Renal cortical epithelial cell (primary cell): ENCODE measurements at places on chromosomes 4 and X.

- DNase-seq = no peak
Observed at GRCh38 chr4:156038772-156039171, 85.1 kb upstream of the CTSO start.

GRCh38 chr4:158841540-158841939 lies 72.7 kb downstream of the FNIP2 start:
- no peak for DNase-seq

DNA sequence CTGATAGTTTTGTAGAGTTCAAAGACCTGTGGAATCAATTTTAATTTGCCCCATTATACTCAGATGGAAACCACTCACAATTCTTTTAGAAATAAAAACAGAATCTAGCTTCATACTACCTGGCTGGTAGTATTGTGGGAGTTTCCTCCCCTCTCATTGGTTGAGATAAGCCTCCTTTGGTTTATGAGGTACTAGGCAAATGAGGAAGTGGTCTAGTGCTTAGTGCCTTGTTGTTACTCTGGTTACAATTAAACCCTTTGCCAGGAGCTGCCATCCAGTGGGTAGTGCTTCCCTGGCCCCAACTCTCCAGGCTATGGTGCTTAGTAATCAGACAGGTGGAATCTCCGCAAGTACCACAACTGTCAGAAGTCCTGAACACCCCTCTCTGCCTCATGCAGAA lies 118.3 kb downstream of the CDKL5 start:
- no peak for DNase-seq

DNA sequence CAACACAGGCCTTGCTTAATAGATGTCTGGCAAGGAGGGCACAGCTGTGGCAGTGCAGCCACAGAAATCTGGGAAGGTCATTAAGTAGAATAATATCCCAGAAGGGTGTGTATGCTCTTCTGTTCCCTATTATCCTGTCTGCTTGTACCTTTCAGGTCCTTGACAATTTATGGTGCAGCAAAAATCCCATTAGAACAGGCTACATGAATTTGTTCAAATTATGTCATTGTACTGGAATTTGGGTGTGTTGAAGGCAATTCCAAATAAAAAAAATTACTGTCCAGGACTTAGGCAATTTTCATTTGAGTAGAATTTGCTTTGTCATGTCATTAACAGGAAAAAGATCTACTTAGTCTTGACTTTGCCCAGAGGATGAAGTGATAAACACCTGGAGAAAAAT lies 192.1 kb downstream of the IDS start:
- DNase-seq = no peak

- DNase-seq = no peak
Observed at GRCh38 chr4:97123573-97123972, 1019.7 kb downstream of the STPG2 start.

DNA sequence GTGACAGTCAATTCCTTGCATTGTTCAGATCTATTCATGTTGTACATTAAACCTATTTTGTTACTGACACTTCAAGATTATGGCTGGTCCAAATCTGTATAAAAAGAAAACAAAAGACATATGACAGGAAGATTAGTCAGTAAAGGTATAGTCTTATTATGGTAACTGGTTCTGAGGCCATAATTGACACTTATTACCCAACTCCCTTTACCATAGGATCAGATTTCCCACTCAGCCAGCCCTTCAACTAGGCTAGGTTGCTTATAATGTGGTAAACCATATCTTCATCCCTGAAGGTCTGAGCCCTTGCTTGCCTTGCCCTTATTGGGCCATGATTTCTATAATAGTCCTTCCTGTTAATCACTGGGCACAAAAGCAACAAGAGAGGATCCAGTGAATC lies 289.6 kb downstream of the CXXC4 start:
- DNase-seq = no peak

DNA sequence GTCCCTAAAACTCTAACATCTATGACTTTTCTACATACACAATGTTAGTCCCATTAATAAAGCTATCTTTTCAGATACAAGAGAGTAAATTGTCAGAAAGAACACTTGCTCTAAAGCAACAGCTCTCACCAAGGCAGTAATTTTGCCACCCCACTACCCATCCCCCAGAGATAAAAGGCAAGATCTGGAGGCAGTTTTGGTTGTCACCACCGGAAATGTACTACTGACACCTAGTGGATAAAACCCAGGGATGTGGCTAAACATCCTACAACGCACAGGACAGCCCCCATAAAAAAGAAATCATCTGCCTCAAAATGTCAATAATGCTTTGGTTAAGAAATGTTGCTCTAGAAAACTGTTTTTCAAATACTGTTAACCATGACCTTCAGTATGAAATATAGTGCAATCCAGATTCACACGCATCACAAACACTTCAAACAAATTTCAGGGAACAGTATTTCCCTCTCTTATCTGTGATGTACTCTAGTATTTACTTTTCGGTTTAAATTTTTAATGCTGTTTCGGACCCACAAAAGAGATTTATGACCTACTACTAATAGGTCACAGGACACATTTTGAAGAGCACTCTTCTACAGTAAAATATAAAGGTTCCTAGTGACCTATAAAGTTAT lies 5.1 kb downstream of the FBXL5 start:
- peak; percentile 64 for DNase-seq

DNA sequence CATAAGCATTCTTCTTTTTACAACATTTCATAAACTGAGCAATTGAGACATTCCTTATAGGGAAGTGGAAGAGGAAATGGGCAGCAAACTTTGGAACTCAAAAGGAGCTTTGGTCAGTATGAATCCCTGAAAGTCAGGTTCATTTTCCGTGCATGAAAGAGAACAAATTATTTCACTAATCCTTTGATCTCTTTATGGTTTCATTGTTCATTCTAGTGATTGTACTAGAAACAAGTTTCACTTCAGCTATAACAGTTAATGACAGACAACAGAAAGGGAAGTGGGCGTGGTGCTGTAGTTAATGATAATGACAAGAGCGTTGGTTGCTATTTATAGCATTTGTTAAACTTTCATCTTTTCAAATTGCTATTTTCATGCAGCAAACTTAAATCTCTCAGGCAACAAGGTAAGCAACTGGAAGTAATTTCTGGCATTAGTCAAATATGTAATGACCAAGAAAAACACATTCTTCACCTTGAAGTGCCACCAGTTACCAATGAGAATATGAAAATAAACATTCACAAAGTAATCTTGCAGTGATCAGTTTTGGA lies 98.4 kb downstream of the AREG start:
- peak; percentile 84 for DNase-seq

DNA sequence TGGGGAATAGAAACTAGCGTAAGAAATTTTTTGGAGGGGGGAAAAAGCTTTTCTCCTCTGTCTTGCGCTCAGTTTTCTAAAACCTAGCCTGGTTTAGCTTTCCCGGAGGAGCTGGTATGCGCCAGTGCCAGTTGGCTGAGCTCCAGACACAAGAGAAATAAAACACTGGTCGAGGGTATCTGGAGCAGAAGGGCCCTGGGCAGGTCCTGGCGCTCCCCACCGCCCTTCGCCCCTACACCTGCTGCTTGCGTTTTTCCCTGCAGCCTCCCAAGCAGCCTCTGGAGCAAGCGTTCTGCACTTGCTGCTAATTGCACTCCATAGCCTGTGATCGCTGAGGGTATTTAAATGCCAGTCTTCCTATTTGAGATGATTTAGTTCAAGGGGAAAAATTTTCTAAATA lies 816 bp downstream of the EREG start:
- DNase-seq = peak; percentile 33

DNA sequence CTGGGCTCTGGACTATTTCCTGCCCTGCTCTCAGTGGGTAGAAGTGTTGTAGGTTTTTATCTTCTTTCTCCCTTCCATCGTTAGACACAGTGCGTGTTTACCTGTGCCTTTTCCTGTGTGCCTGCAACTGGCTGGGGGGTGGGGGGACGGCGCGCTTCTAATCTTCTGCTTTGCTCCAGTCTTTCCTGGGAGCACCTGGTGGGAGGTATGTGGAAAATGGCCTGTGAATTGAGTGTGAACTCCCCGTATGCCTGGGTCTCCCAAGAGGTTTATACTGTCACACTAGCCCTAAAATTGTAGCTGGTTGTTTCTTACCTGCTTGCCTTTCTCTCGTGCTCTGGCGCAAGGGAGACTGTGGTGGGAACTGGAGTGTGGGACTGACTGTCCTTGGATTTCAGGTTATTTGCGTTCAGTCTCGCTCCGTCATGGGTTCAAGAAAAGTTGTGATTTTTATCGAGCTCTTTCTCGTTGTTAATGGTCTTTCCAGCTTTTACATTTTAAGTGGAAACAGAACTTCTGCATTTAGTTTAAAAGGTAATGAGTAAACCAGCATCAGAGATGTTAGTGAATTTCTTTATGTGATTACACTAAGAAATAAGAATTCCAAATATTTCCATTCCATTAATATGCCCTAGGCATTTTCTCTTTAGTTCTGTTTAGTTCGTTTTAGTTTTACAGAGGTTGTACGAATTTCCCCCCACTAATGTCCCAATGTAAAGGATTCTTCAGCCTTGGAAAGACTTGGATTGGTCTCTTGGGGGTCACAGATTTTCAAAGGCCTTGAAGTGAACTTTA lies 15.3 kb downstream of the MRPL1 start:
- peak; percentile 70 for DNase-seq

DNA sequence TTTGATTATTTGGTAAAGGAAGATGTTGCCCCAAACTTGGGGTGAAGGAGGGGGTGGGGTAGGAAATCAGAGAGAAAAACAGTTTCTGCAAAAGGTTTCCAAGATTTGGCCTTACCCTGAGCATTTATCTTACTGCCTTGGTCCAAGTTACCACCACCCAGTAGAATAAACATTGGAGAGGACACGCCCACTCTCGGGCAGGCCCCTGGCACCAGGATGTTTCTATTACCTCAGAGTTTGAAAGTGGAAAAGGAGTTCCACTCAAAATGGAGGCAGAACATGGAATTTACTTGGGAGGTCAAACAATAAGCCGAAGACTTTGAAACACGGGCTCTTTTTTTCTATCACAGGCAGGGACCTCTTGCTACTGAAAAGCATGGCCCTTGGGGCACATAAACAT lies 113.7 kb downstream of the CHRNA9 start:
- DNase-seq = no peak

DNA sequence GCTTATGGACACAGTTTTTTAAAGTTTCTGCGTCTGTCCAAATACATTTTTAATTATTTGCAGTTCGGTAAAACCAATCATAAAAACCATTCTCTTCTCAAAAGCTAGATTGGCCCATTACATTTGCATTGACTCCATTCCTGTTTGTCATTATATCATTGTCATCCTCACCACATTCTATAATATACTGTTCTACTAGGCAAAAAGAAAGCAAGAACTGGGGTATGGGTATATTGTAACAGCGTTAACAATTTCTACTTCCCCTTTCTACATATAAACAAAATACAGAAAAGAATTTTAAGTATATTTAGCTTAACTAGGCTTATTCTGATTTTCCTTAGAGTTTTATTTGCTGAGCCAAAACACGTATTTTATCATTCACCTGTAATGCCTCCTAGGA lies 91.8 kb downstream of the RAP1GDS1 start:
- DNase-seq = no peak

DNA sequence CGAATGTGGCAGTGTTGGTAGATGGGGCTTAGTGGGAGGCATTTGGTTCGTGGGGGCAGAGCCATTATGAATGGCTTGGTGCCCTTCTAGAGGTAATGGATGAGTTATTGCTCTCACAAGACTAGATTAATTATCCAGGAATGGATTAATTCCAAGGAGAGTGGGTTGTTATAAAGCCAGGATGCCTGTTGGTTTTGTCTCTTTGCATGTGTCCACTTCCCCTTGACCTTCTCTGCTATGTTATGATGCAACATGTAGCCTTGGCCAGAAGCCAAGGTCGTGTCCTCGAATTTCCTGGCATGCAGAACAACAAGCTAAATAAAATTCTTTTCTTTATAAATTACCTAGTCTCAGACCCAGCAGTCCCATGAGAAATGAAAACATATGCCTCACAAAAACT lies 111.2 kb upstream of the PLS3 start:
- peak; percentile 71 for DNase-seq

- no peak for DNase-seq
Observed at GRCh38 chr4:60482921-60483351, 717.2 kb upstream of the ADGRL3 start.

DNA sequence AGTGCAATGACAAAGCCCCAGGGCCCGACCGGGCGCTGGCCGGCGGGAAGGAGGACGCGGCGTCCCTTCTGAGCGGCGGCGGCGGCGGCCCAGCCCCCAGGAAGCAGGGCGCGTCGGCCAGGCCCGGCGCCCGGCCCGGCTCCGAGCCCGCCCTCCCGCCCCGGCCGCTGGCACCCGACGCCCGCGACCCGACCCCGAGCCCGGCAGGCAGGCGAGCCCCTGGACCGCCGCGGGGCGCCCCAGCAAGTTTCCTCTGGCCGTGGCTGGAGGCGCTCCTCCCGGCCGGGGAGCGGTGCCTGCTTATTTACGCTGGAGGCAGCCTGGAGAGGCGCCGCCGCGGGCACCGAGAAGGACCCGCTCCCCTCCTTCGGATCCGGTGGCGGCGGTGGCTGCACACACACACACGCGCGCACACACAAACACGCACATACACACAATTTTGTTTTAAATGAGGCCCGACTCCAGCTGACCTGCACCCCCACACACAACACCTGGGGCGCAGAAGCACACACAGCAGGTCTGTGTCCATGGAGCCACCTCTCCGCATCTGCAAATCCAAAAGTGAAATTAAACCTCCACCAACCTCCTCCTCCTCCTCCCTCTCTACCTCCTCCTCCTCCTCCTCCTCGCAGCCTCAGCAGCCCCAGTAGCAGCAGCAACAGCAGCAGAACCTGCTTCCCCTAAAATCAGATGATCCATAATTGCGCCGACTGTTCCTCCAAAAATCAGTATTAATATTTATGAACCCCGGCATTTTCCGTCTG lies 669 bp downstream of the IRF2 start:
- peak; percentile 28 for DNase-seq

- DNase-seq = peak; percentile 15
Observed at GRCh38 chrX:46637938-46638337, 64.4 kb downstream of the CHST7 start.

- peak; percentile 39 for DNase-seq
Observed at GRCh38 chr4:125331116-125331515, 16.4 kb downstream of the FAT4 start.

DNA sequence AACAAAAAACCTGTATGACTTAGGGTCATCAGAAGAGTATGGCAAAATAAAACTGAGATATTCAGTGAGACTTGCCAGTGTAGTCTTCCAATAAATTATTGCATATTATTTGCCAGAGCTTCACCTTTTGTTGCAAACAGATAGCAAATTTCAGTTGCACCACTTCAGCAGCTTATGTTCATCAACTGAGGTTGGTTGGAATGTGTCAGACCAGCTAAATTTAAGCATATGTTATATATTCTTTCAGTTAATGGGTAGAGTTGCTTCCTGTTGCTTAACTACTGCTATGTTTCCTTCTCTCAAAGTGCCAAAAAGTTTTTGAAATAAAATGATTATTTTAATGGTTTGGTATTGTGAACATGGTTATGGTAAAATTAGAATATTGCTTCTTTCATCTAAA lies 61.5 kb downstream of the GALNT7 start:
- DNase-seq = no peak
